Pons (tissue), 1 donor: ENCODE measurements at places on chromosomes 5 and 9.

- DNase-seq = no peak
These were observed 21.9 kb downstream of the ZNF608 start for GRCh38 chr5:124724357-124725039.

DNA sequence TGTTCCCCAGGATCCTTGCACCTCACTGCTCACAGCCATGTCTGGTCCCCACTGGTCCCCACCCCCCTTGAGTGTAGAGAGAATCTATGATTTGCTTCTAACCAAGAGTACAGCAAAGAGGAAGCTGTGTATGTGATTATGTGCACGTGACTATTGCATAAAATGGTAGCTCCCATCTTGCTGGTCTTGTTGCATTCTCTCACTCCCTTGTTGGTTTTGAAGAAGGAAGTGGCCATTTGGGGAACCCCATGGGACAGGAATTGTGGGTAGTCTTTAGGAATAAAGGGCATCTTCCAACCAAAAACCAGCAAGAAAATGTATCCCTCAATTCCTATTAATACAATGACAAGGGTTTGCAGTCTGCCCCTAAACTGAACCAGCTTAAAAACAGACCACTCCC is 5.2 kb upstream of the FCN2 start:
- DNase-seq = no peak

DNA sequence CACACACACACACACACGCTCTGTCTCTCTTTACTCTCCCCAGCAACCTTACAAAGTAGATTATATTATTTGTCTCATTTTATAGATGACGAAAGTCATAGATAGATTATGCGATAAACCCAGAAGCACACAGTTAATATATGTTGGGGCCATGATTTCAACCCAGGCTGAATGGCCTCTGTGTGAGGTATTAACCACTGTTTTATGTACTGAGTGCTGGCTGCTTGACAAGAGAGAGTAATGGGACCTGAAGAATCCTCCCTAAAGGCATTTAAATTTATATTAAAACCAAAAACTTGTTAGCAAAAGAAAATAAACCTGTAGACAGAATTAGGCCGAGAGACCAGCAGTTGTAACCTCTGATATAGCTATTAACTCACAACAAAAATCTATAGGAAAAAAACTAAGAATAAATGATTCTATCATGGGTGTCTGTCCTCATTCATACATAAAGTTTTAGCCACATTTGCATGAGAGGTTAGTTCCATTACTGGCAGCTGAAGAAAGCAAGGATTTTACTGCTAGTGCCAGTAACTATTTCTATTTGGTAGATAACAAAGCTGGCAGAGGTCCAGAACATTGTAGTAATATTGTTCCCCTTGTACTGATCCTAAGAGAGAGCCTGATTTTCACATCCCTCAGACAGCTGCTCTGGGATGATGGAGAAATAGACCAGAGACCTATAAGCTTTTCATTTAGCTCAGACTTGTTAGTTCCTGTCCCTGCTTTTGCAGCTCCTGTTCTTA is 250.9 kb downstream of the ADGRV1 start:
- no peak for DNase-seq

- no peak for DNase-seq
These were observed 25.0 kb downstream of the CEP120 start for GRCh38 chr5:123398058-123398733.

GRCh38 chr5:40027400-40027799 is 602.6 kb upstream of the DAB2 start:
- DNase-seq = no peak

DNA sequence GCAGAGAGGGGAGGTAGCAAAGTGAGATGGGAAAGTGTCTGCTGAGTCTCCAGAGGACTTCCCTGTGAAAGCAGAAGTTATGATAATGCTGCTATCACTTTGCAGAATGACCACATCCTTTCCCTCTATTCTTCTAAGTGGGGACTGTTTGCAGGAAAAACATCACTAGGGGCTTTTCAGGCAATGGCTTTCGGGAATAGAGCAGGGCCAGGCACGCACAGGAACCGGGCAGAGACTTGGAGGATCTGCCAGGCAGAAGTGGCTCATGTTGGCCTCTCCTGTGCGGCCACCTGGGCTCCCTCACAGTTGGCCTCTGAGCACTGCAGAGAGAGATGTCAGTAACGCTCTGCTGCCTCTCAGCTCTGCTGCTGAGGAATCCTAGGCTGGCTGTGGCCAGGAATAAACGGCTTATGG is 214.7 kb downstream of the MAST4 start:
- no peak for DNase-seq

GRCh38 chr9:94981723-94982090 is 255.2 kb downstream of the AOPEP start:
- peak; percentile 73 for DNase-seq

- DNase-seq = no peak
These were observed 8.0 kb downstream of the AFAP1L1 start for GRCh38 chr5:149279661-149280060.

DNA sequence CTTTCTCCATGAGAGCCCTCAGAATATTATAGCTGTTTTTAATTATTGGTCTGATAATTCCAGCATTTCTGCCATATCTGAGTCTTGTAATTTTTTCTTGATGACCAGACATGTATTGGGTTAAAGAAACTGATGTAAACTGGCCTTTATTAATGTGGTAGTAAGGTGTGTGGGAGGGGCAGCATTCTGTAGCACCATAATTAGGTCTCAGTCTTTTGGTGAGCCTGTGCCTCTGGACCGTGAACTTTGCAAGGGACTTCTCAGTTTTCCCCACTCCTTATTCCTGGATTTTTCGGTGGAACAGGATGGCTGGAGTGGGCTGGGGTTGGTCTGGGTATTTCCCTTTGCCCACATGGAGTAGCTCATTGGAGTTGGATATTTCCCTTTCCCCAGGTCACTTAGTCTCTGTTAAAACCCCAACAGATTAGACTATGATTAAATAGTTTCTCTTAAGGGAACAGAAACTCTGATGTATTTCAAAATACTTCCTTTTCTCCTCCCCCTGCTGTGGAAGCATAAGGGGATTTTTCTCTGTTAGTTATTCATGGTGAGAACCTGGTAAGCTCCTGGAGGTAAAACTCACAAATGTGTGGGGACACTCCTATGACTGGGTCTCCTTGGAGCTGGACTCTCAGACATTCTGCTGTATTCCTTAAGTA is 52.4 kb downstream of the FSD1L start:
- DNase-seq = peak; percentile 52

GRCh38 chr9:19102181-19102630 is 498 bp downstream of the HAUS6 start:
- DNase-seq = no peak

DNA sequence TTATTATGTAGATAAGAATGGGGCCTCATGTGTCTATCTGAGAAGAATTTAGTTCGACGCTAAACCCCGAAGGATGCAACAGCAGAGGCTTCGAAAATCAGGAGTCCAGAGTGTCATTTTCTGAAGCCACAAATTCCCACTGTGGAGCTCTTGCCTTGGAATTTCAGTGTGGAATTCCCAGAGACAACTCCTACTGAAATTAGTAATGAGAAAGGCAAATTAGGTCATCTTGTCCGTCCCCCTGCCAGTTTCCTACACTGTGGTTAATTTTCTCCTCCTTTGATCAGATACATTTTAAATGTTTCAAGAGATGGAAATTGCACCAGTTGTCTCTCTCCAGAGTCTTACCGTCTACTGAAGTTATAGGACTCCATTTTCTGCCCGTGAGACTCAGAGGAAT is 633.6 kb downstream of the BNC2 start:
- no peak for DNase-seq

DNA sequence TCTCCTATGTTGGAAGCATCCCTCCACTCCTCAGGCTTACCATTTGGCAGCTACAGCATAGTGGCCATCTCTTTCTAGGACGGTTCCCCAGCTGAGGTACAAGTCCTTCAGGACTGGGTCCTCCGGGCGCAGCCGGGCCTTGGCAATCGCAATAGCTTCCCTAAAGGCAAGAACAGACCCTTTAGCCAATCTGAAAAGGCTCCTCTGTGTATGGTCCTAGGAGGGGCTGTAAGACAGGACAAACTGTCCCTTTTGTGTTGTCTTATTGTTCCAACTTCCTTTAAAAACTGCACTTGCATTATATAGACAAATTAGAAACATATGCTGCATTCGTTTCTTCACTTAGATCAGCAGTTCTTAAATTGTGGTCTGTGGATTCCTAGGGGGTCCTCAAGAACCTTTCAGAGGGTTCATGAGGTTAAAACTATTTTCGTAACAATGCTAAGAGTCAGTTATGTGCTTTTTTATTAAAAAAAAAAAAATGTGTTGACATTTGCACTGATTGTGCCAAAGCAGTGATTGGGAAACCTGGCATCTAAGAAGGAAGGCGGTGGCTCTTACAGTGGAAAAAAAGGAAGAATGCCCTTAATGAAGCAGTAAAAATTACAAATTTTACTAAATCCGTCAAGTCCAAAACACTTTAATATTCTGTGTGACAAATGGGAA is 38.7 kb downstream of the GEMIN5 start:
- DNase-seq = no peak

DNA sequence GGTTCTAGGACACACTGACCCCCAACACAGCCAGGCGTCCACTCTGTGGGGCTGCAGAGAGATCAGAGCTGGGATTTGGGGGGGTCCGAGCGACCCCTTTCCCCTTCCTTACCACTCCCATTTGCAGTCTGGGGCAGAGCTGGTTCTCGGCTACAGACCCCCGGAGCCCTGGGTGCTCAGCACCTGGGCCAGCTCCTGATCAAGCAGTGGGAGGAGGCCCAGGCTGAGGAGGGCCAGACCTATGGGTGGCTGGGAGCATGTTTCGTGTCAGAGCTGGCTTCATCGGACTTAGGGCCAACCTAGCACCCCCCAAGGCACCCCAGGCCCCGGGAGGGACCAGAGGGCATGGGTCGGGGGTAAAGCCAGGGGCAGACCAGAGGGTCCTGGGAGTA is 7.6 kb downstream of the GRIN1 start:
- DNase-seq = no peak

DNA sequence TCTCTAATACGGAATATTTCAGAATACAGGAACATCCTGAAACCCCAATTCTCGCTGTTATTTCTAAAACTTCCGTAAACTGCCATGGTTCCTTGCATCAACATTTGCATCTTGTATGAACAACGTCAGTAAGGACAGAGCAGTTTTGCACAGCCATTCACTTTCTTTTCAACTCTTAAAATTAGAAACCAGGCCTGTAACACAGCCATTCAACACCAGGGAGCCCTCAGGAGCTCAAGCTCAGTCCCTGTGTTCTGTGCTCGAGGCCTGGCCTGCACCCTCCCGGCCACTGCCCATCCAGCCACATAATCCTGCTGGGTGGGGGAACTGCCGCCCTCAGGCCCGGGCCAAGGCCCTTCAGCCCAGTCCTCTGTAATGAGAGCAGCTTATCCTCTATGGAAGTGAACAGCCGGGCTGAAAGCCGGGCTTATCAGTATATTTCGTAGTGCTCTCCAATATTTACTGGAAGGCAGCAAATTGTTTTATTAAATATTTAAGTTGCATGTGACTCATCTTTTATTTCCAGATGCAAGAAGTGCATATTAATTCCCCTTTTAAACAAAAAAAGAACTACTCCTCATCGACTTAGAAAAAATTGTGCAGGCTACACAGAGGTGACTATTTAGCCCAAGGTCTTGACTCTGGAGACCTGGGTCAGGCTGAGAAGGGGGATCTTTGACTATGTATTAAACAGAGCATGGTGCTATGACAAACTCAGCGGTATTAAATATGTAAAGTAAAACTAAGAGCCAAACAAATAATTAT is 33.2 kb upstream of the SLC6A3 start:
- no peak for DNase-seq

GRCh38 chr9:69153707-69154521 is 20.2 kb upstream of the TJP2 start:
- no peak for DNase-seq

DNA sequence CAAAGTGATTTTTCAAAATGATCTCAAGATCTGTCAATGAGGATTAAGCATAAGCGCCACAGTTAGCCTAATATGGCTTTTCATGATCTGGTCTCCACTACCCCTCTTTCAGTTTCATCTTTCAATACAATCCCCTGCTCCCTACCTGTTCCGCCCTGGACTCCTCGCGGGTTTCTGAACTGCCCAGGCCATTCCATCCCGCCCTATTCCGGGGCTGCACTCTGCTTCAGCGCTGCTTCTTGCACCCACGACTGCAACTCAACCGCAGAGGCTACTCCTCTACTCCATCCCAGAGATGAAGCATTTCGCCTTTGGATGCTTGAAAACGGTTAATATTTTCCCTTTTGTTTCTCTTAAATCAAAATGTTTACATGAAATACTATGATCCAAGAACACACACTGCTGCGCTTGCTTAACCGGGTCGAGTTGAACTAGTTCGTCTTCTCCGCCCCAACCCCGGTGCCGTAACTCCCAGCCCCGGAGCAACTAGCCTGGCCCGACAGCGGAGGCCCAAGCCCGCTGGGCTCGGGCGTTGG is 716 bp upstream of the OTULIN start:
- DNase-seq = no peak

DNA sequence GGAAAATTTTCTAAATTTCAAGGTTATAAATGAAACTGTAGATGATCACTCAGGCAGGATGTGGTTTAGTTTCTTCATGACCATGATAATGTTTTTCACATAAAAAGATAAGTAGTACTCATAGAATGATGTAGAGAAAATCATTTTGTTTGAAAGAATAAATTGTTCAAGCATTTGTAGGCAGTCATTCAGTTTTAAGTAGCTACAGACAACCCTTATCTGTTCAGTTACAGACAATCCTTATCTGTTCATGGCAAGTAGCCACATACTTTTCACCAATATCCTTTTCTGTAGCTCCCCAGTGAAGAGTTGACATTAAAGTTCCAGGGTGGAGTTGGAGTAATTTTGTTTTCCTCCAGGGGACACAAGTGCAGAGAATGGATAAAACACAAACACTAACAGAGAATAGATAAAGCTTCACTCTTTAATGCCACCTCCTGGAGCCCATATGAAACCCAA is 278.1 kb upstream of the TNC start:
- DNase-seq = no peak

- no peak for DNase-seq
These were observed 35.8 kb downstream of the PHF2 start for GRCh38 chr9:93612052-93612795.

GRCh38 chr9:76893395-76893932 is 12.4 kb downstream of the PRUNE2 start:
- DNase-seq = peak; percentile 99

GRCh38 chr9:115204904-115205453 is 87.0 kb upstream of the TNC start:
- DNase-seq = no peak

GRCh38 chr9:26373616-26374015 is 519.0 kb downstream of the CAAP1 start:
- no peak for DNase-seq
